ENCODE measurements at places on chromosomes 4 and X.
A peak's percentile ranks its signal among the peaks of the same experiment; 100 is the strongest.

GRCh38 chr4:2932321-2932950 lies 30.8 kb downstream of the NOP14 start:
- DNase-seq: no peak

- DNase-seq: peak; percentile 19
Measured at GRCh38 chr4:164977243-164978164, at the start of gene TRIM61. TRIM61 (minus strand) TSS chr4:164977657; CDS start chr4:164970002, 7,655 bp downstream.

GRCh38 chr4:18938343-18939099 lies 917.0 kb upstream of the LCORL start:
- no peak for DNase-seq

DNA sequence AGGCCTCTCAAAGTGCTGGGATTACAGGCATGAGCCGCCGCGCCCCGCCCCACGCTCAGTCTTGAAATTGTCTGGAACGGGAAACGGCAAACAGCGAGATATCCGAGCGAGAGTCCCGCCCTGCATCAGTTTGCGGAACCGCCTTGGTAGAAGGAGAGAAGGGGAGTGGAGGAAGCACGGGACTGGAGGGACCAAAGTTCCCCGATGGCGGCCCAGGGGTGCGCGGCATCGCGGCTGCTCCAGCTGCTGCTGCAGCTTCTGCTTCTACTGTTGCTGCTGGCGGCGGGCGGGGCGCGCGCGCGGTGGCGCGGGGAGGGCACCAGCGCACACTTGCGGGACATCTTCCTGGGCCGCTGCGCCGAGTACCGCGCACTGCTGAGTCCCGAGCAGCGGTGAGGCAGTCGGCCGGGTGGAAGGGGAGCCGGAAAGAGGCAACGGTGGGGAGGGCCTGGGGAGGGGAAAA lies at the start of gene BST1:
BST1 (plus strand) TSS at position 125 of the 463 bp plus-strand sequence; CDS start at position 205, 80 bp downstream.
- DNase-seq: no peak

Measured in stromal cell of bone marrow (primary cell).